Anterior cingulate cortex (tissue), 58 donors: ENCODE measurements at places on chromosomes 7 and 10.

DNA sequence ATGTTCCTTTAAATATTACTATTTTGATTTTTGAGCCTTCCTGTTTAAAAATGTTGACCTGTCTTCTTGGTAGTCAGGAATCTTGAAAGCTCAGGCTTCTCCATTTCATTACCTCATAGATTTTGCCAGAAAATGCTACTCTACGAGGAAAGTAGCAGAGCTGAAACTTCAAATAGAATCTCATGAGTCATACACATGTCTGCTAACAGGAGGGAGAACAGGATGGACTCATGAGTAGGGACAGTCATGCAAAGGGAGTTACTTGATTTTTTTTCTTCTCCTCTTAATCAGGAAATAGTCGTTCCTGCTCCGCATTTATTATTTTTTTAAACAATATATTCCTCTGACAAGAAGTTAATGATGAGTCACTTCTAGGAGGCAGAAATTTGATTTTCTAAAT lies 37.0 kb upstream of the MINDY3 start:
- DNase-seq = no peak

GRCh38 chr7:113774182-113774807 lies 144.5 kb downstream of the PPP1R3A start:
- DNase-seq = no peak

GRCh38 chr7:78562191-78562590 lies 763.6 kb downstream of the PHTF2 start:
- DNase-seq = no peak

DNA sequence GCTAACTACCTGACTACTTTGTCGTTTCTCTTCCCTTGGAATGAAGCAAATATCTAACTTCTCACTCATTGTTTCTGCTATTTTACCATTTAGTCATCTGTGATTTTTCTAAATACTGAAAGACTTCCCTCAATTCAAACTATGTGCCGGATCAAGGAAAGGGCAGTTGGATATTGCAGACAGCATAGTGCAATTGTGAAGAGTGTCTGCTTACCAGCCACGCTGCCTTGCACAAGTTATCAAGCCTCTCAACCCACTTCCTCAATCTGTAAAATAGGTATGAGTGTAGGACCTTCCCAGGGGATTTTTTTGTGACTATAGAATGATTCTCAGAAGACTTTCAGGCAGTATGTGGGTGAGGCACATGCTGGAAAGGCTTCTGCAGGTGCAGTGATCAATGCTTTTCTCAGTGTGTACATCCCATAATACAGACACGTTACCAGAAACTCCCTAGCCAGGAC lies 54.3 kb downstream of the EGFR start:
- no peak for DNase-seq

- DNase-seq = no peak
Observed at GRCh38 chr7:24843821-24844434, 86.7 kb upstream of the GSDME start.

DNA sequence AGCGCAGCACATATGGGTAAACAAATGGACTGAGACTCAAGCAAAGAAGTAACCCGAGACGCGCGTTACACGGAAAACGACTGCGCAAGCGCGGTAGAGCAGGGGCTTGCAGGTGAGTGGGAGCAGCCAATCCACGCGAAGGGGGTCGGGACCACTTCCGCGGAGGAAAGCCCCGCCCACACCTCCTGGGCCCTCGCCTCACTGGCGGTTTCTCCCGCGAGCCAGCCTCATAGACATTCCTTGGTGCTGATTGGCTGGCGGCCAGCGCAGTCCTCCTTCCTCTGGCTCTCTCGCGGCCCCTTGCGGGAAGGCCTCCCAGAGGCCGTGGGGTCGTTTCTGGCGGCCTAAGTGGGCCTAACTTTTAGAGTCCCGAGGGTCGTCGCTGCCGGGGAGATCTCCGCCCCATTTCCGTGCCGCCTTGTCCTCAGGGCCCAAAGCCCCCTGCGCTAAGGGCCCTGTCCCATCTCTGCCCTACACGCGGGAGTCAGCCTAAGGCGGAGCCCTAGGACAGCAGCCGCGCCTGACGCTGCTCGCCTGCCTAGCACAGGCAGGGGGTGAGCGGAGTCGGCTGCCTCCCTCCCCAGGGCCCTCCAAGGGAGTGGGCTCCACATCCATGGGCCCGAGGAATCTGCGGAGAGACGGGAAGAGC lies 9.1 kb upstream of the FXYD4 start:
- peak; percentile 95 for DNase-seq

DNA sequence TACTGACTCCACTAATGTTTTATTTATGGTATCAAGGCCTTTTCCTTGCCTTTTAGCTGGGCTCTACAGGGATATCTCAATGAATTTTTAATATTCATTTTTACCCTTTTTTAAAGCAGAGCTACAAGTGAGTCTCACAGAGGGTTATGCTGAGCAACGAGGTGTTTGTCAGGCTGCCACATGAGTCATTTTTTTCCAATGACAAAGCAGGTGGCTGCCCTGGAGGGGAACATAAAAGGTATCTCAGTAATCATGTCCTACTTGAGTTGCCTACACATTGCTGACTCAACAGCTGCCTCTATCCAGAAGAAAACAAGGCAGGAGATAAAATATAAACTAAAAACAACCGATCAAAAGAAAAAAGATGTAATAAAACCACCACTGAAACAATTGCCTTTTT lies 1004.9 kb upstream of the POT1 start:
- no peak for DNase-seq

GRCh38 chr10:124879136-124879535 lies 62.8 kb upstream of the ZRANB1 start:
- no peak for DNase-seq

GRCh38 chr7:143435266-143435665 lies 8.0 kb upstream of the TAS2R60 start:
- DNase-seq = no peak

- no peak for DNase-seq
Observed at GRCh38 chr7:24769851-24770250, 12.6 kb upstream of the GSDME start.

- no peak for DNase-seq
Observed at GRCh38 chr10:29725133-29725720, 90.5 kb upstream of the SVIL start.

- DNase-seq = no peak
Observed at GRCh38 chr7:155869784-155870076, 57.5 kb upstream of the SHH start.

DNA sequence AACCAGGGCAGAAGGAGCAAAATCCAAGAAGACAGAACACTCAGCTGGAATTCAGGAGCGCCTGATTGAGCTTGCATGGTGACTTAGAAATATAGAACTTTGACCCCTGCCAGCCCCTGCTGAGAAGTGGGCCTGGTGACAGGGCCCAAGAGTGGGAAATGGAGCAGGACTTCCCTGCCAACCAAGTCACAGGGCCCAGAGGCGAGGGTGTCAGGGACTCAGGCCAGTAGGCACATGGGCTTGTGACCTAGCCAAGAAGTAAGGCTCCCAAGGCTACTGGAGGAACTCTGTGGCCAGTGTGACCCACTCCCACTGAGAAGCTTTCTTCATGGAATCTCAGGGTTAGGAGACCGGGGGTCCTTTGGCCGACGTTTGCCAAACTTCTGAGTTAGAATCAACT lies 31.9 kb downstream of the LRRC20 start:
- DNase-seq = peak; percentile 25

DNA sequence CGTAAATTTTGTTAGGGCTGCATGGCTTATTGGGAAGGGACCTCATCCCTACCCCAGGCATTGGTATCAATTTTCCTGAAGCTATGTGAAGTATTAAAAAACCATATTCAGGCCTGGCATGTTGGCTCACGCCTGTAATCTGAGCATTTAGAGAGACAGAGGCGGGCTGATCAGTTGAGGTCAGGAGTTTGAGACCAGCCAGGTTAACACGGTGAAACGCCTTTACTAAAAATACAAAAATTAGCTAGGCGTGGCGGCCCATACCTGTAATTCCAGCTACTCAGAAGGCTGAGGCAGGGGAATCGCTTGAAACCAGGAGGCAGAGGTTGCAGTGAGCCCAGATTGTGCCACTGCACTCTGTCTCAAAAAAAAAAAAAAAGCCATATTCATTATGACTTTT lies 7.1 kb downstream of the TASOR2 start:
- DNase-seq = no peak

- no peak for DNase-seq
Observed at GRCh38 chr7:45920502-45921380, at the start of gene IGFBP3. TSS of gene IGFBP3 (minus strand) at chr7:45921272. CDS start at chr7:45921140, 132 bp downstream.

- no peak for DNase-seq
Observed at GRCh38 chr10:3398825-3399646, 226.5 kb upstream of the PITRM1 start.

- no peak for DNase-seq
Observed at GRCh38 chr7:149071641-149072437, 18.7 kb downstream of the ZNF786 start.

GRCh38 chr7:17144322-17144721 lies 154.1 kb upstream of the AHR start:
- DNase-seq = no peak

DNA sequence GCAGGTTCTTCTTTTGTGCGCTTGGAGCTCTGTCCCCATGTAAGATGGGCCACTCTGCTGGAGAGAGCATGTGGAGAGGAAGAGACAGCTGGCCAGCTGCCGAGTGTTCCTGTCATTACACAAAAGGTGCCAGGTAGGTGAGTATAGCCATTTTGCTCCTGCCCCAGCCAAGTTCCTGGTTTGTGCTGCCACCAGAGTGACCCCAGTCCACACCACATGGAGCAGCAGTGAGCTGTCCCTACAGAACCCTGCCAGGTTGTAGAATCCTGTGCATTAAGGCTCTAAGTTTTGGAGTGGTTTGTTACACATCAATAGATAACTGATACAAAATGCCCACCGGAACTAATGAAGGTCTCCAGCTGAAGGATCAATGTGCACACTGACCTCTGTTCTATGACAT lies 84.6 kb upstream of the GHITM start:
- no peak for DNase-seq

DNA sequence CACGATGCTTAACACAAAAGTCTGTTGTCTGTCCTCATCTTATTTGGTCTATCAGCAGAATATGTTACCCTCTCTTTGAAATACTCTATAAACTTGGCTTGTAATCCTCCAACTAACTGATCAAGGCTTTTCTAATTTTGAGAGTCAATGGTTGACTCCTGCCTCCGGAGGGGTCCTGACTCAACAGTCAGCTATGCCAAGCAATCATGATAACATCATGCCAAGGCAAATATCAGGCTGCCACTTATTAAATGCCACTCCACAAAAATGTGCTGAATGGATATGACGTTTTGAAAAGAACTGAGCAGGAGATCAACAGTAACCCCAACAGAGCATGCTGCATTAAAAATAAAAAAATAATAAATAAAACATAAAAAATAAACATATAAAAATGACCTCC lies 116.1 kb downstream of the PARD3 start:
- no peak for DNase-seq

DNA sequence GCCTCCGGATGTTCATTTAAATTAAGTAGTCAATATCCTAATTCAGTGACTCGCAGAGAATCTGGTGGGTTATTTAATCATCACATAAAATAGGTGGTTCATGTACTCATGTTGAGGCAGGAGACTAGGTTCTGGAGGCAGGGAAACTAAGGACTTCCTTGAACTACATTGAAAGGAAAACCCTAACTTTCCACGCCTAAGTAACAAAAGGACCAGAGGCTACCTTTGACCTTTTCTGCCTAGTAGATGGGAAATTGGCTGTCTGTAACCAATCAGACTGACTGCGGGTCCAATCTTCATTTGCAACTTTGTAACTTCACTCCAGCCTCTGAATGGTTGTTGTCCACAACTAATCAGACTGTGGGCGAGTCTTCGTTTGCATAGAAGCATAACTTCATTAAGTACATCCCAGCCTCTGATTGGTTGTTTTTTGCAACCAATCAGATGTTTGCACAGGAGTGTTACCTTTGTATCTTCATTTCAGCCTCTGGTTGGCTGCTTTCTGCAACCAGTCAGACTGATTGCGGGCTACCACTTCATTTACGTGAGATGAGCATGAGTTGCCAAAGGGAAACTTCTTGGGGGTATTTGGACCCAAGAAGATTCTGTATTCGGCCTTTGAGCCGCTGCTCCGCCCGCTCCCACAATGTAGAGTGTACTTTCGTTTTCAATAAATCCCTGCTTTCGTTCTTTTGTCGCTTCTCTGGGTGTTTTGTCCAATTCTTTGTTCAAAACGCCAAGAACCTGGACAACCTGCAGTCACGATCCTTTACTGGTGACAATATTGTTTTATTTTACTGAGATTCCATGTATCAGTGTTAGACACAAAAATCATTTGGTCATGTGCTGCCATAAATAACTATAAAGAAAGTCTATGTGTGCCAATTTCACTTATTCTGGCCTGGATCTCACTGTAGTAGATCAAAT lies 1.7 kb upstream of the ST7 start:
- DNase-seq = no peak

DNA sequence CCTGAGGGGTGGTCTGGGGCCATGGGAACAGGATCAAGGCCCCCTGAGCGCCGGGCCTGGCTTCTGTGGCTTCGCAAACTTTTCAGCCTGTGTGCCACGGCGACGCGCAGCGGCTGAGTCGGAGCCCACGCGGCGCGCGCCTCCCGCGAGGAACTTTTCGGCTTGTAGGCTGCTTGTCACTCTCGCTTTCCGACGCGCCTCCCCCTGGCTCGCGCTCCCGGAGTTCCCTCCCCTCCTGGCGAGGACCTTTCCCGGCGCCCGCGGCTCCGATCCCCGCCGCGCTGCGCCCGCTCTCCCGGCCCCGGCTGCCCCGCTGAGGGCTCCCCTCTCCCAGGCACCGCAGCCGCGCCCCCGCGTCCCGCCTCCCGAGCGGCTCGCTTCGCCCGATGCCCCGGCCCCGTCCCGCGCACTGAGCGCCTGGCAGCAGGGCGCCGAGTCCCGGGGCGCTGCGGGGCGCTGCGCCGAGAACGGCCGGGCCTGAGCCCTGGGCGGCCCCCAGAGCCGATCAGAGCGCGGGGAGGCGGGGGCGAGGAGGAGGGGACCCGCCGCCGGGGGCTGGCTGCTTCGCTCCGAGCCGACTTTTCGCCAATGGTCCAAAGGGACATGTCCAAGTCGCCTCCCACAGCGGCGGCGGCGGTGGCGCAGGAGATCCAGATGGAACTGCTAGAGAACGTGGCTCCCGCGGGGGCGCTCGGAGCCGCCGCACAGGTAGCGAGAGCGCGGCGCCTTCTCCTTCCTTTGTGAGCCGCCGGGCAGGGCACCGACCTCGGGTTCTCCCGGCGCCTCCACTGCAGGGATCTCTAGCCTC lies at the start of gene CACNB2:
CACNB2 (plus strand) TSS at position 276 of the 808 bp plus-strand sequence.
- DNase-seq = peak; percentile 69

DNA sequence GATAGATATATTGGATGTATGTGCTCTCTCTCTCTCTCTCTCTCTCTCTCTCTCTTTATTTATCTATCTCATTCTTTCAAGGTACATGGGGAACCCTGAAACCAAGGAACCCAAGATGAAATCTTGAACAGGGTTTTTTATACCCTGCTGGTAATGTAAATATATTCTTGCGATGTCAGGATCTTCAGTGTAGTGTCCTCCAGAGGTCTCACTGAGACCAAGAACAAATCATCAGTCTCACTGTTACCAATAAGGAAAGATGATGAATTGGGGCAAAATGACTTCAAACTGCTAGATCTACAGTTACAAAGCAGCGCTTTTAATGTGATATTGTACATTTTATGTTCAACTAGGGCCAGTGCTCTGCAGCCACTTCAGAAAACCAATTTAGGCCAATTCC lies 423.5 kb downstream of the ANKRD7 start:
- no peak for DNase-seq
